CD4-positive, alpha-beta memory T cell (primary cell): ENCODE measurements at places on chromosomes 1 and 21. TPM values are rescaled to one million over a fixed set of nuclear protein-coding genes. Genes with fewer than 3 reads are reported as not detected.

BSND gene
- total RNA-seq: not detected

GRCh38 chr1:192261476-192261875, 55.3 kb upstream of the RGS21 start:
- H3K4me3 ChIP-seq: no peak overlapping the region
- no peak overlapping the region for H3K27ac ChIP-seq
- no peaks in the 10 kb centered on the region for H3K36me3 ChIP-seq
- no peak for DNase-seq

DNA sequence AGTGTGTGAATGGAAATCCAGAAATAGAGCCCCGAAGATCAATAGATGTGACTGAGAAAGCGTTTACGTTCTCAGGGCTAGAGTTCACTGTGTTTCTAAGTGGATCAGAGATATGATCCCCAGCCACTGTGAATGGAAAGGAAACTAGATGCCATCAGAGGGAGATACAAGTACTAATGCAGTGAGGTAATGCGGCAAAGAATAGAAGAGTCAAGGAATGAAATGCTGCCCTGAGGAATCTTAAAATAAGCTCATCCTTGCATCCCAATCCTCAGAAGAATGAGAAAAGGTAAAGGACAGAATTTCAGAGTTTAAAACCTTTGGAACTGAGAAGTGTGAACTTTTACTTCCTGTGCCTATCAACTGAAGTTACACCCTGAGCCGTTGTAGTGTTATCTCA, 165.5 kb upstream of the ESRRG start:
- H3K4me3 ChIP-seq: no peak overlapping the region
- H3K4me1 ChIP-seq: no peaks in the 10 kb centered on the region
- H3K27ac ChIP-seq: no peak overlapping the region
- H3K36me3 ChIP-seq: no peaks in the 10 kb centered on the region
- no peaks in the 10 kb centered on the region for H3K27me3 ChIP-seq

ODR4 gene
- total RNA-seq: 17.3 TPM

GRCh38 chr1:222899471-222899870, 84.6 kb downstream of the DISP1 start:
- H3K27me3 ChIP-seq: no peaks in the 10 kb centered on the region
- H3K4me1 ChIP-seq: peaks cover 15% of the 10 kb centered on the region
- no peak overlapping the region for H3K4me3 ChIP-seq
- H3K36me3 ChIP-seq: no peaks in the 10 kb centered on the region

DNA sequence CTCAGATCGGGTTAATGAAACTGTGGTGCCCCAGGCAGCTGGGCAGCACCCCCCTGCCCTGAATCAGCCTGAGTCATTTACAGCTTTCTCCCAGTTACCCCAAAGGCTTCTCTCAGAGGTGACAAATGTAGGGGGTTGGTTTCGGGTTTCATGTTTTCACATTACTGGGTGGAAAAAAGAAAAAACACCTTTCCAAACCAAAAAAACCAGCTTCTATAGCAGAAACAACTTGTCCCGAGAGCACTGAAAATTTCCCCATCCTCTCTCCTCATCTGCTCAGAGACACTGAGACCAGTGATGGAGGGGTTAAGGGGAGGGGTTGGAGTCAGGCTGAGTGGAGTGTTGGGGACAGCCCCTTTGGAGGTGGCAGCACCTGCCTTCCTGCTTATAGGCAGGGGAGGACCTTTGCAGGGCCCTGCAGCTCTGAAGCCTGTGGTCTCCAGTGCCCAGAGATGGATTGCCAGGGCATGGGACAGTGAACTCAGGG, 15.6 kb downstream of the UTP11 start:
- H3K27me3 ChIP-seq: no peaks in the 10 kb centered on the region
- DNase-seq: no peak
- peaks cover 16% of the 10 kb centered on the region for H3K36me3 ChIP-seq
- peaks cover 43% of the 10 kb centered on the region for H3K4me1 ChIP-seq
- no peak overlapping the region for H3K4me3 ChIP-seq

RFX5 gene
- 56.3 TPM for total RNA-seq

TRMT13 gene
- 45.9 TPM for total RNA-seq

PEAR1 gene
- 0.32 TPM for total RNA-seq

GABRD gene
- total RNA-seq: not detected

GRCh38 chr1:6498576-6499111, 7.2 kb upstream of the PLEKHG5 start:
- H3K27ac ChIP-seq: no peak overlapping the region
- no peaks in the 10 kb centered on the region for H3K27me3 ChIP-seq
- no peaks in the 10 kb centered on the region for H3K36me3 ChIP-seq
- H3K4me1 ChIP-seq: peaks cover 13% of the 10 kb centered on the region
- DNase-seq: no peak
- H3K4me3 ChIP-seq: no peak overlapping the region

DNA sequence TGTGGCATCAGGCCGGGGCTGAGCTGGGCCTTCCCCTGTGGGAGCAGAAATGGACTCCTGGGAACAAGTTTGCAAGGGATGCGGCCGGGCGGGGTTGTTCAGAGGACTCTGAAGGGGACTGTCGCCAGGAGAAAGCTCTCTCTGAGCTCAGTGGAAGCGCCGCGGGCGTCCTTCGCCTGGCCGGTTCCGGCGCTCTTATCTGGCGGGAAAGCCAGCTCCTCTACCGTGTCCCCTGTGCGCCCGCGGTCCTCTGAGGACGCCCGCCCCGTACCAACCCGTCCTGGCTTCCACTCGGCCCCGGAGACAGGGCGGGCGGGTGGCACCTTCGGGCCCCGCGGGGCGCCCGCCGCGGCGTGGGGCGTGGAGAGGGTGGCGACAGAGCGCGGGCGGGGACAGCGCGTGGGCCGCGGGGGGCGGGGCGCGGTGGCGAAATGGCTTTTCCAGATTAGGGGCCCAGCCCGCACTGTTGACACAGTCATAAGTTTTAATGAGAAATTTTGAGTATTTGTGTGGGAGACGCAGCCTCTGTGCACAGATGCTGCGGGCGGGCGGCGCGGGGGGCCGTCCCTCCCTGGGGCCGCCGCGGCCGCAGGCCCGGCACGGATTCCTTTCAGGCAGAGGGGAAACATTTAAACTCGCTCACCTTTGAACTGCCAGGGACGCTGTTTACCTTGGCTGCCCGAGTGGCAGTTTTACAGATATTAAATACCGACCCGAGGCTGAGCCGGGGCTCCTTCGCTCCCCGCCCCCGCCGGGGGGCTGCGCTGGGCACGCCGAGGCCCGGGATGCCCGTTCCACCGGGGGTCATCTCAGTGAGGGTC, 70.2 kb downstream of the FOXD2 start:
- H3K4me3 ChIP-seq: no peak overlapping the region
- DNase-seq: no peak
- H3K27me3 ChIP-seq: peaks cover 28% of the 10 kb centered on the region
- no peaks in the 10 kb centered on the region for H3K36me3 ChIP-seq
- no peak overlapping the region for H3K27ac ChIP-seq
- peaks cover 12% of the 10 kb centered on the region for H3K4me1 ChIP-seq

ILF2 gene
- total RNA-seq: 82.3 TPM

GRCh38 chr1:238469146-238469631, 578.5 kb upstream of the ZP4 start:
- no peak overlapping the region for H3K27ac ChIP-seq
- no peak for DNase-seq
- H3K4me1 ChIP-seq: no peaks in the 10 kb centered on the region
- H3K4me3 ChIP-seq: no peak overlapping the region

DNA sequence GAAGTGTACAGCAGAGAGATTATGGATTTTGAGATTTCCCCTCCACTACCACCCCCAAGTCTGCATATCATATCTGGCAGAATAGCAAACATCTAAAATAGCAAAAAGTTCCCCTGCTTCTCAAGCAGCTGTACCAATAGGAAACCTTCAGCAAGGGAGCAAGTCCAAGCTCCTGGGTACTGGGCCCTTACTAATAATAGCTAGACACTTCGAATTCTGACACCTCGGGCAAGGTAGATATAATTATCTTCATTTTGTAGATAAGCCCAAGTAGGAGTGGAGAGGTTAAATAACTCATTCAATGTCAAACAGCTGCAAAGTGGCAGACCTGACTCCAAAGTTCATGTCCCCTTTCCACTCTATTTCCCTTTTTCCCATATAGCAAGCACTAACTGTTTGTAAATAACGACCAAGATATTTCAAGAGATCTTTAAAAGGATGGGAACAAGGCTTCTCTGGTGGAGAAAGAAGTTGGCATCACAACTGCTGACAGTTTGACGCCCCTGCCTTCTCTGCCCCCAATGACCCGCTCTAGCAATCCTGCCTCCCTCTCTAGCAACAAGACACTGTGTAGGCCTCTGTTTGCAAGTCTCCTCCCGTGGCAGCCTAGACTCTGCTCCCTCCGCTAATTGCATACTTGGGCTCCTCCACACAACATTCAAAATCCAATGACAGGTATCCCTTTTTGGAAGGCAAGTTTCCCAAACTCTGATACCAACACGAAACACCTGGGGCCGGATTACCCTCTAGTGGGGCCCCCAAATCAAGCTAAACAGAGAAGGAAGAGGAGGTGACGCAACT, 18.7 kb upstream of the ADAR start:
- peak overlapping the region; percentile 92 for H3K27ac ChIP-seq
- H3K4me1 ChIP-seq: peaks cover 30% of the 10 kb centered on the region
- H3K4me3 ChIP-seq: peak overlapping the region; percentile 82
- no peaks in the 10 kb centered on the region for H3K36me3 ChIP-seq
- no peak for DNase-seq

DNA sequence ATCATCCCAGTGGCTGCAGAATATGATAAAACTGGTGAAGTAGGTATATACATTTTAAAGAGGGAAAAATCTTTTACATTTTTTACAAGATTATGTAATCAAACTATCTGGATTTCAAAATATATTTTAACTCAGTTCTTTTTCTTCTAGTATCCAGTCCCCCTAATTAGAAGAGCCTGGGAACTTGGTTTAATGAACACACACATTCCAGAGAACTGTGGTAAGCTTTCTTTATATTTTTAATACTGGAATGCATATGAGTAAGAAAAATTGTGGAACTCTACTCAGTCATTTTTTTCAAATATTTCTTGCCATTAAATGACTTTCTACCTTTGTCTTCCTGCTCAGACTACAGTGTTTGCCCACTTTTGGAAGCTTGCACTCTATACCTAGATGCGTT, 8.2 kb downstream of the ACADM start:
- peaks cover 2% of the 10 kb centered on the region for H3K4me1 ChIP-seq
- H3K27ac ChIP-seq: no peak overlapping the region
- peaks cover 13% of the 10 kb centered on the region for H3K36me3 ChIP-seq
- no peak for DNase-seq

DNA sequence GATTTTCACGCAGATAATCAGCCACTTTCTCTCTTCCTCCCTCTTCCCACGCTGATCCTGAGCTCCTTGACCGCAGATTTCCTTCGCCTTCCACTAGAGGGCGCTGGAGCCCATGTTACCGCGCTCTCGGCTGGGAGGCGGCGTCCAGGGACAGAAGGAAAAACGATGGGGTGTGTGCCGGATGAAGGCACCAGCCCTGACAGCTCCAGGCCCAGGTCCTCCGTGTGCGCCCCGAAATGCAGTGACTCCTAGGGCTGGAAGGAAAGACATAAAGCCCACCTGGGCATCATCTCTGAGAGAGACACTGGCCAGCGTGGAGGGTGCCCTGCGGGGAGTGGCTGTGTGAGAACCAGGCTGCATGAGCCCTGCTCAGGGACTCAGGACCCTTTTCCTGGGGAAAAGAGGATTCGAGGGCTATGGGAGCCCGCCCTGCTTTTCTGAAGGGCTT, 44.9 kb upstream of the CYP2J2 start:
- H3K27me3 ChIP-seq: no peaks in the 10 kb centered on the region
- H3K27ac ChIP-seq: no peak overlapping the region
- no peaks in the 10 kb centered on the region for H3K36me3 ChIP-seq
- peaks cover 6% of the 10 kb centered on the region for H3K4me1 ChIP-seq
- H3K4me3 ChIP-seq: no peak overlapping the region
- peak; percentile 9 for DNase-seq

DNA sequence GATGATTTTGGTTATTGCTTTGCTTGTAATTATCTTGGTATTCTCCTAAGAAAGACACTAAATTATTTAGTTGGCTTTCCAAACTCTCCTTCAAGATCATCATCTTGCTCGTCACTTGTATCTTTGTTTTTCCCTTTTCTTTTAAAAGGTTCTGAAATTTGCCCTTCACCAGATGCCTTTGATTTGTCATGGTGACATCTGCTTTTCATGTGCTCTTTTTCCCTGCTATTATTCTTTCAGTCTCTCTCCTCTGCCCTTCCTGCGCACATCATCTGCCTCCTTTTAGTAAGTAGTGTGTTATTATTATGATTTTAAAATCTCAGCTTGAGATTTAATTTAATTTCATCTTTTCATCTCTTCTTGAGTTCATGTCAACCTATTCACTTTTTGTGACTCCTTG, 92.1 kb downstream of the BACH1 start:
- no peaks in the 10 kb centered on the region for H3K4me1 ChIP-seq
- no peak overlapping the region for H3K4me3 ChIP-seq
- H3K27ac ChIP-seq: no peak overlapping the region
- H3K36me3 ChIP-seq: no peaks in the 10 kb centered on the region
- no peak for DNase-seq

DNA sequence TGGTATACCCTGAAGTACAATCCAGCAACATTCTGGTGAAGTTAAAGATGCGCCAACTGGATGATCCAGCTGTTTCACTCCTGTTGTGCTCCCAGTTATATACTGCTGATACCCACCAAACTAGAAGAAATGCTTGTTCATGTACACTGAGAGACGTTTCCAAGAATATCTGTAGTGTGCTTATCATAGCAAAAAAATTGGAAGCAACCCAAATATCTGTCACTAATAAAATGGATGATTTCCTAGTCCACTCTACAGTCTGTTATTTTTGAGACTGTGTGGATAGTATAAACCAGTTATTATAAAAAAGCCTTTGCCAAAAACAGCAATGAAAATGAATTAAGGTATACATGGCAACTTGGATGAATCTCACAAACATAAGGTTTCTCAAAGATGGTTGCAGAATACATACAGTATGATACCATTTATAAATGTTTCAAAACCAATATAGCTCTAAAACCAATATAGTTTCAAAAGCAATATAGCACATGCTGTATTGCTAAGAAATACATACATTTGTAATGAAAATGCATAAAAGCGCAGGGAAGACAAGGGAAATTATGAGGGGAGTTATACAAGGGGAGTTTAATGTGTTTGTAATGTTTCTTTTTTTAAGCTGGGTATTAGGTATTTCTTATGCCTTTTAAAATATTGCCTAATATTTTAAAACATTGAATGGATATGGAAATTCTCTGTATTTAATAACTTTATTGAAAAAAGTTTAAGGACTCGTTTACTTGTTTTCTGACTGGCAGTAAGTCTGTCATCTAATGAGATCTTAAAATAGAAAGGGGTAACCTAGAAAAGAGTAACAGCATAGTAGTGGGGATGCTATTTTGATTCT, 36.5 kb downstream of the GPSM2 start:
- H3K27me3 ChIP-seq: no peaks in the 10 kb centered on the region
- no peaks in the 10 kb centered on the region for H3K36me3 ChIP-seq
- no peaks in the 10 kb centered on the region for H3K4me1 ChIP-seq
- no peak overlapping the region for H3K4me3 ChIP-seq

- no peaks in the 10 kb centered on the region for H3K27me3 ChIP-seq
- no peaks in the 10 kb centered on the region for H3K36me3 ChIP-seq
- H3K4me1 ChIP-seq: no peaks in the 10 kb centered on the region
- H3K4me3 ChIP-seq: no peak overlapping the region
- H3K27ac ChIP-seq: no peak overlapping the region
Measured at GRCh38 chr1:231853588-231854207, 227.1 kb downstream of the DISC1 start.

CRYAA gene
- total RNA-seq: not detected
